Fibroblast of skin of right biceps (primary cell): ENCODE measurements at places on chromosomes 5 and 9.

DNA sequence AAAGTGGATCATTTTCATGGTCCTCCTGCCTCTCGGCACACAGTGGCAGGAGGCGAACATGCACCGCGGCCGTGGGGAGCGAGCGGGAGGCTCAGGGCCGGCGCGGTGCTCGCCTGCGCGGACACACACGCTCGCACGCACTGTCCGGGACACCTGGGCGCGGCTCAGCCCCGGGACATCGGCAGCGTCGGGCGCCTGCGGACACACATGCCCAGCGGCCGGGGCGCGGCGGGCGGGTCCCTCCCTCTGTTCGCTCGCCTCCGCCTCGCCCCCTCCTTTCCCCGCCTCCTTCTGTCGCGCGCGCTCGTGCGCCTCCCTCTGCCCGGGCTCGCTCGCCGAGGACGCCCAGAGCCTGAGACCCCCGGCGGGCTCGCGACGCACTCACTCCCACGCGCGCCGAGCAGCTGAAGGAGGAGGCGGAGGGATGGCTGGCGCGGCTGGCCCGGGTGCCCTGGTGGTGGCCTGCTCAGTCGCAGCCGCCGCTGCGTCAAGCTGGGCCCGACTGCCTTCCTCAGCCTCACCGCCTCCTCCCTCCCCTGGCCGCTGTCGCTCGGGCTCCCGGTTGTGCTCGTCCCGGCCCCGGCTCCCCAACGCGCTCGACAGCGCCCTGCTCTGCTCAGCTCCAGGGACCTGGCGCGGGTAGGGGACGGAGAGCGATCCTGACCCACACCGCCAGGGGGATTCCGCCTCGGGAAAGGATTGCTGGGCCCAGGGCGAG is at the start of gene FRMD3:
FRMD3 (minus strand) TSS at position 230 of the 718 bp plus-strand sequence; CDS start at position 60, 170 bp downstream.
- peak; percentile 88 for DNase-seq

DNA sequence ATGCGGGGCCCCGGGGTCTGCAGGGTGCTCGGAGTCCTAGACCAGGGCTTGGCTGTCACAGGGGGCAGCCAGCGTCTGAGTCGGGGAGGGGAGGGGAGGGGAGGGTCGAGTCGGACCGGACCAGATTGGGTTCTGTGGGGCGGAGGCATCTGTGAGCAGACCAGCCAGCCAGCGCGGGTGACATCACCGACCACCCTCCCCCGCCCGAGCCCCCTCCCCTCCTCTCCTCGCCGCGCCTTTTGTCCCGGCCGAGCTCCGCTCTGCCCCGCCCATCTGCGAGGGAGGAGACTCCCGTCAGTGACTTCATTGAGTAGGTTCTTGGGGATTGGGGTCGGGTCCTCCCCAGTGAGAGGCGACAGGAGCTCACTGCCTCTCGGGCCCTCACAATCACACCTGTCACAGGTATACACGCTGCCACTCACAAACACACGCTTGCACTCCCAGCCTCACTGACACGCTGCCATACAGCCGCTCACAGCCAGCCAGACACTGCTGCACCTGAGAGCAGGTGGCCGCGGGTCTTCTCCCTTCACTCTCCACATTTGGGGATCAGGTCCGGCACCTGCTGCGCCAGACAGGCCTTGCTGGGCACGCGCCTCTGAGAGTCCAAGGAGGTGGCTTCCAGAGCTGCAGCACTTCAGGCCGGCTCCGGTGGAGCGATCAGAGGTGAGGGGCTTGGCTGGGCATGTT is 546 bp downstream of the DNAJB5 start:
- DNase-seq, result peak; percentile 67

- DNase-seq, result no peak
These were observed 14.5 kb downstream of the APTX start for GRCh38 chr9:32986971-32987370.

DNA sequence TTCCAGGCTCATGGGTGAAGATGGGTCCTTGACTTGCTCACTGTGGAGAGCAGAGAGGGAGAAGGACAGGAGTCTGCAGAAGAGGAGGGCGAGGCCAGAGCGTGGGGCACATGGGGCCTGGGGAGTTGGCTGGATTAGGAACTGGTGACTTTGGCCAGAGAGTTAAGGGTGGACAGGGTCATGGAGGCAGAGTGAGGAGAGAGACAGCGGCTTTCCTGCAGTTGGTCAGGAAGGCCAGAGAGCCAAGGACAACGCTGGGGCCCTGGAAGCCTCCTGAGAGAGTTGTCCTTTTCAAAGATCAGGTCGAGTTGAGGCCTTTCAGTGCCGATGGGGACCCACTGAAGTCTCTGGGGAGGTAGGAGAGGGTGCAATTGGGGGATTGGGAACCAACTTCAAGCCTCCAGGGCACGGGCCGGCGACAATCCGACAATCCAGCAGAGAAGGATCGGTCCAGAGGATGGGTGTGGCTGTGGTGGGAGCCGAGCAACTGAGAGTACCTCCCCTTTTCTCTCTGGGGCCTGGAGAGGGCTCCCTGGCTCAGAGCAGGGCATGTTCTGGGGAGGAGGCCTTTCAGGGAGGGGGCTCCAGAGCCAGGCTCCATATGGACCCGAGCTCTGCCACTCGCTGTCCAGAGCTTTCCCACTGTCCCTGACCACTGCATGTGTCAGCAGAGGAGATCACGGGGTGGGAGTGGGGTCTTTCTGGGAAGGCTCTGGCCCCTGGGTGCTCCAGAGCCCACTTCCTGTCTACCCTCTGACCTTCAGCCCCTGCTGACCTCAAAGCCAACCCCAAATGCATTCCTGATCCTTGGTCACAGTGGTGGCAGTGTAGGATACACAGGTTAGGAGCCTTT is 7.5 kb upstream of the PHYHD1 start:
- DNase-seq, result no peak

- DNase-seq, result no peak
These were observed 82.6 kb upstream of the COL5A1 start for GRCh38 chr9:134559013-134559412.

DNA sequence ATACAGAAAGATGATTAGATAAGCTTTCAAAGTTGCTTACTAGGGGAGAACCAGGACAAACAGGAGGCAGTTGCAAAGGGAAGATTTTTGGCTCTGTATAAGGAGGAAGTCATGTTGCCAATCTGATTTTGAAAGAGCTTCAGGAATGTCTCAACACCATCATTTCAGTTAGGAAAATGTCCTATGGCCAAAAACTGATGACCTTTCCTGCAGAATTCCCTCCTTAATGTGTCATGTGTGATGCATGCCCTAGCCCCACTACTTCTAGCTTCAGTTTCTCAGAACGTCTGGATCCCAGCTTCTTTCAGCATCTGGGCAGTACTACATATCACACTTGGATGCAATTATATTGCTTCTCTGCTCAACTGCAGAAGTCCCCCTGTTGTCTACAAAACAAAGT is 211.5 kb upstream of the NREP start:
- peak; percentile 62 for DNase-seq

- DNase-seq, result no peak
These were observed 60.8 kb downstream of the SEMA4D start for GRCh38 chr9:89436963-89437625.

DNA sequence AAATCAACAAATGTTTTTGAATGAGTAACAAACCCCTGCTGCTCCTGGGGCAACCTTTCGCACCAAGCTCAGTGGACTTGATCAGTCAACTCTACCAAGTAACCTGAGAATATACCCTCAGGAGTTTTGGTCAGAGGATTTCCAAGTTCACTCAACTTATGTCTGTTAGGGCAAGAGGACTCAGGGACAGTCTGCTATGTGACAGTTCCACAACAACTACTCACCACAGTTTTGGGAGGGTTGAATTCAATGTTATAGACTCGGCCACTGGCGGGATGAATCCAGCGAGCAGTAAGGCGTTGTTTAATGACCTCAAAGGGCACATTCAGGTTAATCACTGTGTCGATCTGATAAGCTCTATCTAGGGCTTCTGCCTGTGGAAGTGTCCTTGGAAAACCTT is 22.1 kb downstream of the AK3 start:
- DNase-seq, result no peak

DNA sequence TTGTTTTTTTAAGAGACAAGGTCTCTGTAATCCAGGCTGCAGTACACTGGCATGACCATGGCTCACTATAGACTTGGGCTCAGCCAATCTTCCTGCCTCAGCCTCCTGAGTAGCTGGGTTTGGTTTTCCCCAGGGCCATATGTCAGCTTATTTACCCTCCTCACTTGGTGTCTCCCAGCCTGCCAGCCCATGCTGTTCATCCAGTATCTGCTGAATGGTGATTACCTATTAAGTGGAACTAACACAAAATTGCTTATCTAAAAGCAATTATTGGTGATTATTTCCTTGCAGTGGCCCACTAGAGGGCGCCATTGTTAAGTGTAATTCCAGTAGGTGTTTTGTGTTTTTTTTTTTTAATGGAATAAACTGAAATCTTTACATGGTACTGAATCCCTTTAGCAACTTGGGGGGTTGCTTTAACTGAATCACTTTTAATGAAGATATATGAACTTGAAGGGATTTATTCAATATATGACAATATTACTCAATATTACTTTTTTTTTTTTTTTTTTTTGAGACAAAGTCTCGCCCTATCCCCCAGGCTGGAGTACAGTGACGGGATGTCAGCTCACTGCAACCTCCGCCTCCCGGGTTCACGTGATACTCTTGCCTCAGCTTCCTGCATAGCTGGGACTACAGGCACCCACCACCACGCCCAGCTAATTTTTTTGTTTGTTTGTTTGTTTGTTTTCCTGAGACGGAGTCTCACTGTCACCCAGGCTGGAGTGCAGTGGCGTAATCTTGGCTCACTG is 13.8 kb downstream of the EXOSC2 start:
- DNase-seq, result peak; percentile 68

GRCh38 chr5:123485275-123485674 is 26.7 kb upstream of the CSNK1G3 start:
- DNase-seq, result no peak

DNA sequence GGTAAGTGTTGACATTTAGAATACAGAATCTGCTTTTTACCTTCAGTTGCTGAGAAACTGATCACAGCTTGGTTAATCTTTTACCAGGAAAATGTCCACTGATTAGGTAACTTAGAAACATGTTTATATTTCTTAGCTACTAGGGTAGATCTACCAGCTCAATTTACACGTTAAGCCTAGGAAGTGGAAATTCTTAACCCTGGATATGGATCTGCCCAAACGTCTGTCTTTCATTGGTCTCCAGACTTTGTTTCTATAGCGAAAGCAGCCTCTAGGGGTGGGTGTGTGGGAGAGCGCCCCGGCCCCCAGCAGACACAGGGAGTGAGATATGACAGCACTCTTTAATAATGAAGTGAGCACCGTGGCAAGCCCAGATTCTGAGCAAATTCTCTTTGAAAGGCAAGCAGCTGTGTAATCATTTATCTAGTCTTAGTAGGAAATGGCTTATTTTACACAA is 141.6 kb upstream of the ZNF608 start:
- no peak for DNase-seq

DNA sequence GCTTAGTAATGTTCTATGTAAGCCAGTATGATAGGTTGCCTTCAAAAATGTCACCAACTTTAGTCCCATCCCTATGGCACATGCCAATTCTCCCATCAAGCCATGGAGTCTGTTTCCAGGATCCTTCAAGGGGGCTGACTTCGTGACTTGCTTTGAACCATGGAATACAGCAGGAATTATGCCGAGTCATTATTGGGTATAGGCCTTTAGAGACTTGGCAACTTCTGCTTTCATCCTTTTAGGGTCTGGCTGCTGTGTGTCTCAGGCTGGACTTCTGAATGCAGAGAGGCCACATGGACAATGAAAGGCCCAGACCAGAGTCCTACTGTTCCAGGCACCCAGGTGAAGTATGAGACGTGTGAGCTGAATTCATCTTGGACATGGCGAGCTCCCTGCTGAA is 109.8 kb downstream of the DENND1A start:
- no peak for DNase-seq

DNA sequence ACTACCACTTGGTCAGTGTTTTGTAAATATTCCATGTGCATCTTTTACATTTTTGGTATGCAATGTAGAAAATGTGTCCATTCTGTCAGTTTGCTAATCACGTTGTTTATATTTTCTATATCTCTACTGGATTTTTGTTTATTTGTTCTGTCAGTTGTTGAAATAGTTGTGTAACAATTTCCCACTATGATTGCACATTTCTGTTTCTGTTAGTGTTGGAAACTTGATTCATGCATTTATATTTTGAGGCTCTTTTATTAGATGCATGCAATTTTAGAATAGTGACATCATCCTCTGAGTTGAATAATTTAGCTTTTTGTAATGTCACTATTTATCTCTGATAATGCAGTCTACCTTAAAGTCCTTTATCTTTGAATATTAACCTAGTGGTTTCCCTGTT is 25.8 kb upstream of the LECT2 start:
- peak; percentile 21 for DNase-seq

DNA sequence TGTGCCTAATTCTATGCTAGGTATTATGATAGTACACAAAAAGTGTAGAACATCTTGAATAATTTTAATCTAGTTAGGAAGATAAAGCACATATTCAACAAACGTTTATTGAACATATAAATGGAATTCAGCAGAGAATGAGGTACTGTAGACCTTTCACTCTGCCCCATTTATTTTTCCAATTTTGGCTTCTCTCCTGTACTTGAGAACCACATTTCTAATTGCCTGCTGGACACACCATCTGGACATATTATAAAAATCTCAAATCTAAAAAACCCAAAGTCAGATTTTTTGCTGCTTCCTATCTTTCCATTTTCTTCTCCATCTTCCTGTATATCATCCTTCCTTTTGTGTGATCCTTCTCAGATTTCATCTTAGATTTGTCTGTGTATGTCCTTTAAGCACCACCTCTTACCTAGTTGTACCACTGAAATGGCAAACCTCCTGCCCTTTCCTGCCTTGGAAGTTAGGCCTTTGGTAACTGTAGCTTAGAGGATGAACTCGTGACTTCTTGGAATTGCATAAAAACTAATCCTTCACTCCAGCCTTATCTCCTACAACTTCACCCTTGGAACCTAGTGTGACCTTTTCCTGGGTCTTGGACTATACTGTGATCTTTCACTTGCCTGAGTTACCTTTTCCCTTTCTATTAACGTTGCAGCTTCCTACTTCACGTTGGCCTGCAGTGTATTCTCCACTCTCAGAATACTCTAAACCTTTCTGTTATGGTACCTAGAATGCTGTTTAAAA is 8.8 kb downstream of the SLC26A2 start:
- no peak for DNase-seq

DNA sequence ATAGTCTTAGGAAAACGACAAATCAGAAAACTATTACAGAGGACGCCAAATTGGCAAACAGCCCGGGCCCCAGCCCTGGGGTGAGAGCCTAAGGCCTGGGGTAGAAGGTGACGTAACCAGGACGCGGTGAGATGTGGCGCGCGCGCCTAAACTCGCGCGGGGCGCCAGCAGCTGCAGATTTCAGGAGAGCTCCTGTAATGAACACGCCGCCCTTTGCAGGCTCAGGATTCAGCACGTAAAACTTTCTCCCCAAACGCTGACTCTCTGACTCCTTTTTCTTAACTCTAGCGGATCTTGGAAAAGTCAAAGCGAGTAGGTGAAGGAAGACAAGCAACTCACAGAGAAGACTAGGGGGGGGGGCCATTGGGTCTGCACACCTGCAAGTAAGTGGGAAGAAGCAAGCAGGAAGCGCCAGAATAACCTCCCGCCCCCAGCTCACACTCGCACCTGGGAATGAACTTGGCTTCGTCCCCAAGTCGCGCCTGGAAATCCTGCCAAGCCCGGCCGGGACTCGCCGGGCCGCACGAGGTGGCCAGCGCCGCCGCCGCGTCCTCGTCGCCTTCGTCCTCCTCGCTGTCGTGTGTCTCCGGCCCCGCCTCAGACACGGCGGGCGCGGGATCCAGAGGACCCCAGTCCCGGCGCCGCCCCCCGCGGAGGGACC is 822 bp downstream of the RASEF start:
- peak; percentile 48 for DNase-seq

- DNase-seq, result peak; percentile 96
These were observed 484.6 kb downstream of the PRELID2 start for GRCh38 chr5:145350513-145350912.

GRCh38 chr9:132465131-132465635 is 55.2 kb downstream of the CFAP77 start:
- no peak for DNase-seq
